ENCODE measurements at places on chromosomes 7 and 10.

GRCh38 chr10:11742779-11743298 is 657 bp downstream of the ECHDC3 start:
- DNase-seq: no peak

GRCh38 chr10:92695679-92696605 is 6.2 kb downstream of the HHEX start:
- no peak for DNase-seq

- DNase-seq: no peak
These were observed 2.8 kb upstream of the COL1A2 start for GRCh38 chr7:94391726-94392392.

- DNase-seq: no peak
These were observed 171.8 kb upstream of the MTPN start for GRCh38 chr7:136148920-136149319.

DNA sequence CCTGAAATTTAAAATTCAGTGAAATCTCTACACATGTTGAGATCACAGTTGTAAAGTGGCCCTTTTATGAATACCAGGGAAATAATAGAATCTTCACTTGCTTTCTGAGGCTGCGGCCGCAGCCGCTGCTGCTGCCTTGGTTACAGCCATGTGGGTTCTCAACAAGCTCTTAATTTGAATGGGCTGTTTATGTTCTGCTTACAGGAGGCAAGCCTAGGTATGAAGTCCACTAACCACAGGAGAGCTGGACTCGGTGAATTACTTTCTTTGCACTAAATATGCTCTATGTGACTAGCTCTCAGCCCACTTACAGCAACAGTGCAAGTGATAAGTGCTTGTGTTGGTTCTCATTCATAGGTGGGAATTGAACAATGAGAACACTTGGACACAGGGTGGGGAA is 410.8 kb downstream of the SFMBT2 start:
- no peak for DNase-seq

DNA sequence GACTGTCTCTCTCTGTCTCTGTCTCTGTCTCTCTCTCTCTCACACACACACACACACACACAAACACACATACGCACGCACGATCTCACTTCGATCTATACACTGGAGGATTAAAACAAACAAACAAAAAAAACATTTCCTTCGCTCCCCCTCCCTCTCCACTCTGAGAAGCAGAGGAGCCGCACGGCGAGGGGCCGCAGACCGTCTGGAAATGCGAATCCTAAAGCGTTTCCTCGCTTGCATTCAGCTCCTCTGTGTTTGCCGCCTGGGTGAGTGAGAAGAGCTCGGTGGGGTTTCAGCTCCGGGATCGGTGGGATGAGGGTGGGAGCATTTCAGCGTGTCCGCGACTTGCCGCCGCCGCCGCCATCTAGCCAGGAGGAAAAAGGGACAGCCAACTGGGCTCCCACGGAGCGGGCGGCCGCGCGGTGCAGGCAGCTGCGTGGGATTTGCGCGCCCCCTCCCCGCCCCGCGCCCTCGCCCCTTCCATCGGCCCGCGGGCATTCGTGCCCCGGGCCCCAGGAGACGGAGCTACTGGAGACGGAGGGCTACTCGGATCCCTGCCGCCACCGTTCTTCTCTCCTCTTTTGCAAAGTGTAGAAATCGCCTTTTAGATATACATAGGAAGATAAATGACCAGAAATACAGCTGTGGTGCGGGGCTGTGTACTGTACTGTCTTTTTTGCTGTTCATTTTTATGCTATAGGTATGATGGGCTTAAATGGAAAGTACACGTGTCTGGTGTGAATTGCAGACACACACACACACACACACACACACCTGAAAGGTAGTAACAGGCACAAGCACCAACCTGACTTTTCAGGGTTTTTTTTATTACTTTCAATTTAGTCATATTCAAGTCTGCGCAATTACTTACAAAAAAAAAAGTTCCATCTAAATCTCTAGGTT is 581 bp downstream of the PTPRZ1 start:
- DNase-seq: no peak

DNA sequence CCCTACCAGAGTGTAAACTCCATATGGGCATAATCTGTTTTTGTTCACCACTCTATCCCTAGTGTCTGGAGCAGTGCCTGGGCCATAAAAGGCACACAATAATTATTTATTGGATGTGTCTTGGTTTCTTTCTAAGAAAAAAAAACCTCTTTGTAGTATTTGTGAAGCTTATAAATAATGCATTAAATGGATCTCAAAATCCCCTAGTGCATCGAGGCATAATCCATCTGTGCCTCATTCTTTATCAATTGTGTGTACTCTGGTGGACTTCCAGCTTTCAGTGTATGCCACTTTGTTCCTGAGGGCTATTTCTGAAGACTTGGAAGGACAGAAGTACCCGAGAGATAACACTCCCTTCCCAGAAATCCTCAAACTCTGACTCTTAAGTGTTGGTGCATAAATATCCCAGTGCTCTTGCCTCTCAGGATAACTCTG is 255.0 kb upstream of the PHYHIPL start:
- DNase-seq: no peak

- DNase-seq: no peak
These were observed 249.2 kb downstream of the PHTF2 start for GRCh38 chr7:78047800-78048199.

- no peak for DNase-seq
These were observed 59.0 kb downstream of the PRR15 start for GRCh38 chr7:29622335-29623265.

- DNase-seq: no peak
These were observed 138.9 kb downstream of the WDR11 start for GRCh38 chr10:120989996-120990598.

GRCh38 chr7:124089621-124090020 is 56.8 kb upstream of the TMEM229A start:
- DNase-seq: no peak

- DNase-seq: peak; percentile 54
These were observed 189.9 kb upstream of the ADO start for GRCh38 chr10:62614389-62615157.

DNA sequence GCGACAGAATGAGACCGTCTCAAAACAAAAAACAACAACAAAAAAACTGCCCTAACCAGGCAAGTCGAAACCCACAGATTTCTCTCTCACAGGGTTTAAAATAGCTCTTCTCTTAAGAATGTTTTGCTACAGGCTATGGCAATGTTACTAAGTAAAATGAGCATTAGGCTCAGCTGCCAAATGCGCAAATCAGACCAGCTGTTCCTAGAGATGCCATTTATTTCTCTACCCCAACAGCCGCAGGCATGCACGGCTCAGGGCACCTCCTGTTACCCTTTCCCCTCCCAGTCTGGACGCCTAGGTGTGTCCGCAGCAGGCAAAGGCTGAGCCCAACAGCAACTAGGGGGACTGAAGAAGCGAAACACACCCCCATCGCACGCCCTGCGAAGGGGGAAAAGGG is 168.3 kb upstream of the MBL2 start:
- DNase-seq: no peak

GRCh38 chr7:102933763-102934162 is 21.0 kb downstream of the LRRC17 start:
- no peak for DNase-seq

GRCh38 chr7:77935652-77936348 is 137.2 kb downstream of the PHTF2 start:
- no peak for DNase-seq

DNA sequence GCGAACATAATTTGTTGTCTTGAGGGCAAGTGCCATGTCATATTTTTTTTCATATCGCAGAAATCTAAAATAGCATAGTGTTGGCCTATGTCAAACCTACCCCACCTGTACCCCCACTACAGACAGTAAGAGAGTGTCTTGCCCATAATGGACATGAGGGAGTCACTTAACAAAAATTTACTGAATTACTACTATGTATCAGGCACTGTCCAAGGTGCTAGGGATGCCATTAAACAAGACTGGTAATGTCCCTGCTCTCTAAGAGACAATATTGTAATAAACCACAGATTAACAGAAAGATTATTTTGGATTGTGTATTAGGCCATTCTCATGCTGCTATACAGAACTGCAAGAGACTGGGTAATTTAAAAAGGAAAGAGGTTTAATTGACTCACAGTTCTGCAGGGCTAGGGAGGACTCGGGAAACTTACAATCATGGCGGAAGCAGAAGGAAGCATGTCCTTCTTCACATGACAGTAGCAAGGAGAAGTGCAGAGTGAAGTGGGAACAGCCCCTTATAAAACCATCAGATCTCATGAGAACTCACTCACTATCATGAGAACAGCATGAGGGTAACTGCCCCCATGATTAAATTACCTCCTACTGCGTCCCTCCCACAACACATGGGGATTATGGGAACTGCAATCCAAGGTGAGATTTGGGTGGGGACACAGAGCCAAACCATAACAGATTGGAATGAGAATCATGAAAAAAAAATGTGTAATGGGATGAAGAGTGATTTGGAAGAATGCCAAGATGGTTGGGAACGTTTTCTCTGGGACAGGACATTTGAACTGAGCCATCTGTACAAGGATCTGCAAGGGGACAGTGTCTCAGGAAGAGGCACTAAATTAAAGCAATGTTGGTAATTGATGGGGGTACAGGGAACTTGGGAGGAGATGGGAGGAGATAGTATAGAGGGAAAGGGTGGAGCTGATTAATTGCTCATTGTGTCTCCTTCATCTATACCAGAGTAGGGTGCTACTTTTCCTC is 108.5 kb downstream of the FAM107B start:
- no peak for DNase-seq

DNA sequence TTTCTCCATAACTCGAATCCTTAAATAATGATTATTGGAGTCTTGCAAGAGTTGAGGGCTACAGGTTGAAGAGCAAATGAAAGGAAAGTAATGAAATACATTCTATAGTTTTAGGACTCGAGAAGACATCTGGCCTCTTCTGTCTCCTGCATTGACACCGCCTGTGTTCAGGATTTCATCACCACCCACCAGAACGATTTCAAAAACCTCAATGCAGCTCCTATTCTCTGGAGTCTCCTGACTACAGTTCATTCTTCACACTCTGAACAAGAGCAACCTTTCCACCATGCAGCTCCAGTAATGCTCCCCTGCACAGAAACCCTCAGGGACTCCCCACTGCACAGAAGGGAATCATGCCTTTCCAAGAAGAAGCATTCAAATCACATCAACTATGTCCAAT is 5.5 kb downstream of the IL15RA start:
- DNase-seq: no peak

DNA sequence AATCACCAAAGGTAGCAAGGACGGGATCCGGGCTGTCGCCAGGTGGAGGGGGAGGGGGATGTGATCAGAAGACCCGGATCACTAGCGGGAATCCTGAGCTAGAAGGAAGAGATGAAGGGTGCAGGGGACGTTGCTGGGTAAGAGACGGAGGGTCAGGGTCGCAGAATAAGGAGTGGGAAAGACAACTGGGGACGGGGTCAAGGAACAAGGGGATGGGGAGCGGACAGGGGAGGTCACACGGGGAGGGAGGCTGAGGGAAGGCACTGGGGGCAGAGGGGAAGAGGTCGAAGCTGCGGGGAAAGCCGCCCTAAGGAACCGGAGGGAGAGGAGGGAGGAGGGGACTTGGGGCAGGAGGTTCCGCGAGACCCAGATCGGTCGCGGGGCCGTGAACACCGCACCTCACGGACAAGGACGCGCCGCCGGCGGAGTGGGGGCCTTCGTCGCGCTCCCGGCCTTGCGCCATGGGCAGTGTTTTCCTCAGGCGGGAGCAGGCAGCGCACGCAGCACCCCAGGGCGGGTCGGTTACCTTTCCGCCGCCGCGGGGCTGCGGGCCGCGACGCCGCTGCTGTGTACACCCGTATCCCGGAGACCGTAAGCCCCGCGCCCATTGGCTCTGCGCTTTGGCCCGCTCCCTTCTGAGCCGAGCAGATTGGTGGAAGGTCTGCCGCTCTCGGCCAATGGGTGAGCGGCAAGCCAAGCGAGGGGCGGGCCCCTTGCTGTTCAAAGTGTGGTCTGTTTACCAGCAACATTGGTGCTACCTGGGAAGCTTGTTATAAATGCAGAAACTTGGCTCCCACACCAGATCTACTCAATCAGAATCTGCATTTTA is at the start of gene CFAP43:
Gene CFAP43, minus strand, starts transcription at position 581 of the 829 bp plus-strand sequence. Its CDS starts 118 bp downstream, at position 463.
- DNase-seq: peak; percentile 100

DNA sequence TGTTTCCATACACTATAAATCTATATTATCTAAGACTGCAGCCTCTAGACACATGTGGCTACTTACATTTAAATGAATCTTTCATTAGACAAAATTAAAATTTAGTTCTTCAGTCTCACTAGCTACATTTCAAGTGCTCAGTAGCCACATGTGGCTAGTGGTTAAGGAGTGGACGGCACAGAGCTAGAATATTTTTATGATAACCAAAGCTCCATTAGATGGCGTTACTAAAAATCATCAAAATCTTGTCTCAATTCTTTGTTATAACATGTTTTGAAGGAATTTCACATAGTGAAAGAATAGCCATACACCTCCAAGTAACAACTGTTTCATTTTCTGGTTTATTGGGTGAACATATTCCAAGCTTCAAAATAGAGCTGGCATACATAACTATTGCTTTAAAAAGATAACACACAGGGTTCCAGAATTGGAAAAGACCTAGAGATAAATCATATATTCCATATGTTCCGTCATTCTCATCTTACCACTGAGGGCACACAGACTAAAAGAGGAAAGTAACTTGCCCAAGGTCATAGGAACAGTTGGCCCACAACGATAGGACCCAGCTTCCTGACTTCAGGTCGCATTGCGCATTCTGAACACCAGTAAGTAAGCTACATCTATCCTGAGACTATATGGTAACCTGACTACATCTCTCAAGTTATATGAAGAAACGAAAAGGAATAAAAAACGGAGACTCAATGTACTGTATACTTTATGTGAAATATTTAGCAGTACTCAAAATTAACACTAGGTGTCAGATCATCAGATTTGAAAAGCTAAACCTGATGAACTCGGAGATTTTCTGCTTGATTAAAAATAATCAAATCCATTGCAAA is 66.6 kb downstream of the CAV1 start:
- DNase-seq: no peak
